ENCODE measurements at places on chromosomes 3 and 15. TPM values are rescaled to one million over a fixed set of nuclear protein-coding genes. Genes with fewer than 3 reads are reported as not detected.

GRCh38 chr3:181189556-181189955, 200.0 kb upstream of the DNAJC19 start:
- no peak for DNase-seq

- DNase-seq = no peak
These were observed 1047.0 kb downstream of the TUSC7 start for GRCh38 chr3:117756563-117756962.

DNA sequence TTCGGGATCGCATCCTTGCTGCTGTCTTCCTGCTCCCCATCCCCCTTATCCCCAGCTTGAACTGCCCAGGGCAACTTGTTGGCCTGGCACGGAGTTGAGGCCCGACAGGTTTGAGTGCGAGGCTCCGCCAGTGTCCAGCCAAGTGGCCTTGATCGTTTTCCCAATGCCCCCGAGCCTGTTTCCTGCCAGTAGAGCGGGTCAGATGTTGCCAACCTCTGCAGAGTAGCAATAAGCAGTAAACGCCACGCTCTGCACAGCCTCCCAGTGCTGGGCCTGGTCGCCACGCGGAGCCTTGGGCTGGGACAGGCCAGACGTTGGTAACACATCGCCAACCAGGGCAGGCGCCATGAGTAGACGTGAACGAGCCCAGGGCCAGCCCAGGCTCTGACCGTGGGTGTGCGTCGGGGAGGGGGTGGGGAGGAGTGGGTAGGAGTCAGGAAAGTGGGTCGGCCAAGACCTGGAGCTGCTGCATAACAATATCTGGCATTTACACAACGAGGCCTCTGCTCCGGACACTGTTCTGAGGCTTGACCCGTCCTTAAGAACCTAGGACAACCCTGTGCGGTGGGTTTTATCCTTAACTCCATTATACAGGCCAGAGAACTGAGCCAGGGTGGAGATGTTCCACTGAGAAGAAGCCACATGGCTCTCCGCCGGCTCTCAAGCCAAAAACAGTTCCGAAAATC, 444 bp upstream of the ABHD14A start:
- no peak for DNase-seq

DNA sequence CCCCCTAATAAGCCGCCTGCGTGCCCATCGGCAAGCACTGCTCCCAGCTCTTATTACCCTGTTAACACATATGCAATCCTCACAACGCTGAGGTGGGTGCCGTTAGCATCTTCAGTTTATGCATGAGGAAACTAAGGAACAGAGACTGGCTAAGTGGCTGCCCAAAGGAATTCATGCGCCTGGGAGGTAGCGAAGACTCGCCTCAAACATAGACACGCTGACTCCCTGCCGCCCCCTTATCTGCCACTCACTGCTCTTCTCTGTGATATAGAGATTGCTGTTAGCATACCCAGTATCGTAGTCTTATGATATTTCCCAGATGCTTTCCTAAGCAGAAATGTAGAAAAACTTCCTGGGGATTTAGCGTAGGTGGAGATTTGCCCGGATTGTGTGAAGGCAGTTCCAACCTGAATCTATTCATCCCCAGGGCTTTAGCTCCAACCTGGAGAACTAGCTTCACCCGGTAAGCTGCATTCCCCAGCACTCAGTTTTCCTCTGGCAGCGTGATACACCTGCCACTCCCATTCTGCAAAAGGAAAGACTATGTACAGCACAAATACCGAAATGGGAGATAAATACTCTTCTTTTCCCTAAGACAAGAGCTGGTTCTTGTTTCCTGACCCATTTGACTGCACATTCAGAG, 23.7 kb upstream of the CD47 start:
- DNase-seq = no peak

GRCh38 chr15:25176616-25176923, 221.8 kb downstream of the SNRPN start:
- DNase-seq = no peak

DNA sequence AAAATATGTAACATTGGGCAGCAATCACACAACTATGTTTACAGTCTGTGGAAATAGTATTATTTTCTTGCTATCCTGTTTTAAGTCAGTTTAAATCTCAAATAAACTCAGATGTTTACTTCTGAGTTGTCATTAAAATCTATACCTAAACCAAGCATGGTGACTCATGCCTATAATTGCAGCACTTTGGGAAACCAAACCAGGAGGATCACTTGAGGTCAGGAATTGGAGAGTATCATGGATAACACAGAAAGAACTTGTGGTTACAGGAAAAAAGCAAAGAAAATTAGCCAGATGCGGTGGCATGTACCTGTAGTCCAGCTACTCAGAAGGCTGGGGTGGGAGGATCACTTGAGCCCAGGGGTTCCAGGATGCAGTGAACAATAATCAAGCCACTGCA, 631.6 kb upstream of the EPHA6 start:
- no peak for DNase-seq

DNA sequence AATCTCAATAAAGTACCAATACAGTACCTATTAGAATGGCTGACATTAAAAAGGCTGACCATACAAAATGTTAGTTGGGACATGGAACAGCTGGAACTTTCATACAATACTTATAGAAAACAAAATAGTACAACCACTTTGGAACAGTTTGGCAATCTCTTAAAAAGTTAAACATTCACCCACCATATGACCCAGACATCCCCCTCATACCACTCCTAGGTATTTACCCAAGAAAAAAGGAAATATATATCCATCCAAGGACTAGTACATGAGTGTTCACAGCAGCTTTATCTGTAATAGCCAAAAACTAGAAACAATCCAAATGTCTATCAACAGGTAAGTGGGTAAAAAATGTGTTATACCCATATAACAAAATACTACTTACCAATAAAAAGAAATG, 25.2 kb upstream of the ARF4 start:
- no peak for DNase-seq

DNA sequence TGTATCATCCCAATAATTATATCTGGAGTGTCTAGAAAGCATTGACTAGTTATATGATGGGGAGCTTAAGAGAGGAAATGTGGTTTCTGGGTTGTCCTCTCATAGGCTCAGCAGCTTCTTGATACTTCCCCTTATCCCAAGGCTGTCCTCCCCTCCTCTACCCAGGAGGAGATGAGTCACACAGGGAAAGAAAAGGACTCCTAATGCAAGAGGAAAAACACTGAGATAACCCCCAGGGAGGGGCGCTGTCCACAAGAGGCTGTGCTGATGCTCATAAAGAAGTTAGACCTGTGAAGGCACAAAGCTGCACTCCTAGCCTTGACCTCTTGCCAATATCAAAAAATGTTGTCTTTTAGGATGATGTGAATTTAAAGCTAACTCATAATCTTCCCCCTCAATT, 28.8 kb upstream of the GYG1 start:
- DNase-seq = no peak

DNA sequence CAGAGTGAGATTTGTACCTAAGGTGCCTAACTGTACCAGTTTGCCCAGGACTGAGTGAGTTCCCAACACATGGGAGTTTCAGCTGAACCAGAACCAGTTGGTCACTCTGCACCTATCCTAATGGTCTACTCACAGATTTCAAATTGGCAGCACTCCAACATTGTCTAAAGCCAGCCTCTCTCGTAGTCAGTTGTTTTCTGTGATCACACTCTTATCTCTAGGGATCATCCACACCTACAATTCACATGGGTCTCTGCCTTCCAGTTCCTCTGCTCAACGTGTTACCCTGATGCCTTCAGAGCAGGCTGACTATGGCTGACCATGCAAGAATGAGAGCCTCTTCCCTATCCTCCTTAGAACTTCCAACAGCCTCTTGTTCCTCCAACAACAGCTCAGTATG, 624.8 kb downstream of the NTRK3 start:
- DNase-seq = no peak

DNA sequence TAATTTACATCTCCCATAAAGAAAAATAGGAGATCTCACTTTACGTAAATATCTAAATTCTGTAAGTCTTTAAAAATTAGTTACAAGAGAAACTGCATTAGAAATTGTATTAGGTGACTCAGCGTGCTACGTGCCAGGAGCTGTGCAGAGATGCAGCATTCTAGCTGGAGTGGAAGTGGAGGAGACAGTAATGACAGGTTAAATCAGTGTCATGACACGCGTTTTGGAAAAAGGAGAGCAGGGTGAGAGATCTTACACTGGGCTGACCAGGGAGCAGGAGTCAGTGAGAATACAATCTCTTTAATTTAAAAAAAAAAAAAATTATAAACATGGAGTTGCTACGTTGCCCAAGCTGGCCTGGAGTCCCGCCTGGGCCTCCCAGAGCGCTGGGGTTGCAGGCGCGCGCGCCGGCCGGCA, 635 bp downstream of the TUBGCP5 start:
- DNase-seq = no peak

DNA sequence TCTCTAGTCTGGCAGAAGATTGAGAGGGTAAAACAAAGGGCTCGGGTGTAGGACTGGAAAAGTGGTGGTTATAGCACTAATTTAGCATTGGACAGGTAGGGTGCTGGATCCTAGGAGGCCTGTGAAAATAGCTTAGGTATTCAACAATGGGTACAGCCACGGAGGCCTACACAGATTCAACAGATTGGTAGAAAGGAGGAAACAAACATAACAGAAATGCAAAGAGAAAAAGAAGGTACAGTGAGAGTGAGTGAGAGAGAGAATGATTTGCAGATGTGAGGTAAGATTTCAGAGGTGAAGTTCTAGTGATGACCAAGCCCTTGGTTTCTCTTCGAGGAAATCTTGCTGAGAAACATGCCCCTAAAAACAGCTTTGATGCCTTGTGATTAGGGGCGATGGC, 37.9 kb downstream of the ADIPOQ start:
- no peak for DNase-seq

GRCh38 chr3:179308001-179308400, 14.8 kb upstream of the ZNF639 start:
- no peak for DNase-seq

- DNase-seq = no peak
These were observed 1.0 kb downstream of the RASL12 start for GRCh38 chr15:65066635-65067316.

- DNase-seq = no peak
These were observed 50.8 kb upstream of the MRPS22 start for GRCh38 chr3:139292711-139293664.

- DNase-seq = no peak
These were observed 105.7 kb downstream of the IGF1R start for GRCh38 chr15:98753726-98754656.

GRCh38 chr15:64344651-64345294, 11.2 kb downstream of the CSNK1G1 start:
- DNase-seq = no peak

- DNase-seq = no peak
These were observed 812 bp upstream of the SEC62 start for GRCh38 chr3:169965562-169966427.

GRCh38 chr15:74201710-74202420, 722 bp downstream of the STRA6 start:
- DNase-seq = no peak

Gene IL16
- total RNA-seq = 4.9 TPM

Gene ZNF717
- 9.5 TPM for total RNA-seq

Gene MKRN2OS
- 9.3 TPM for total RNA-seq

Gene COPB2
- 59.9 TPM for total RNA-seq

Gene VILL
- total RNA-seq = 3.7 TPM

Gene QARS1
- total RNA-seq = 191 TPM
